ENCODE measurements at places on chromosomes 2 and 18.

DNA sequence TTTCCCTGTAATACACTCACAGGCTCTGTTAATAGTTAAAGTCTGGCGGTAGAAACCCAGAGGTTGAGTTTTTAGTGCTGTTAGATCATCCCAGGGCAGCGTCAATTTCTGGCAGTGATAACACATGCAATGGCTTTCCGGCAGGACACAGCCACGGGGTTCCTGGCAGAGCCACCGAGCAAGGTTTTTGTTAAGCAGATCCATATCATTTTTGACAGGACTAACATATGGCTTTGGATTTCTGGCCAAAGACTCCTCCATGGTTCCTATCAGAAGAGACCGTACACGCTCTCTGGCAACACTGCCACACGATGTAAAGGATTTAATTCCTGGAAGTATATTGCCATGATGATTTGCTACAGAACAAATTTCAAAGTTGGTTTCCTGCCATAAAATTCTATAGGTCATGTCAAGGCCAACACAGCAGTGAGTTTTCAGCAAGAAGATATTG is 854.3 kb downstream of the LRRTM4 start:
- no peak for DNase-seq

- peak; percentile 16 for DNase-seq
Measured at GRCh38 chr2:215565897-215566296, 130.0 kb upstream of the FN1 start.

DNA sequence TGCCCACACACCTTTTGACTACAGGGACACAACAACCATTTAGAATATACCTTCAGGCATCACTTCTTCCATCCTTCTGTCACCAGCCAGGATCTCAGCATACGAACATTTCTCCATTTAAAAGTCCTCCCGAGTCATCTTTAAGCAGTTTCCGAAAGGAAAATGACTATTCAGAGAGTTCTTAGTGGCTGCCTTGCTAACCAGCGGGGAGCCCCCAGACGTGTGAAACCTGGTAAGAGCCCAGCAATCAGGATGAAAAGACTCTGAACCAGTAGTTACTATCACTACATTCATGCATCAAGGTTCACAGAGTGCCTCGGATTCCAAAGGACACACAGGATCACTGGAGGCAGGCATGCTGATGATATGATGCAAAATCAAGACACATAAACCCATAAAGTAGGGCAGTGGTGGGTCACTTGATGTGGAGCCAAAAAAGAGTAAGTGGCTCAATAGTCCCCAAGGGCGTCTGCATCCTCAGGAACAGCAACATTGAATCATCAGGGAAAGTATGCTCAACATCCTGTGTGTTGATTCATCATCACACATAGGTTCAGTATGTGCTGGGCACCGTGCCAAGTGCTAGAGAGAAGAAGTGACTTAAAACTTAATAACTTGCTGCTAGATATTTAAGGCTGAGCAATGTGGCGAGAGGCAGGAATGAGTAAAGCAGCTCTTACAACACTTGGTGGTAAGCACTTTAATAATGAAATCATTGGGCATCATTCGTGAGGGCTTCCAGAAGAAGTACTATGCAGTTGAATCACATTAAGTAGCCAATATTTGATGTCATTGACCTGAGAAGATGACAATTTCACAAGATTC is 4.4 kb downstream of the CCL20 start:
- DNase-seq: peak; percentile 100

GRCh38 chr2:33008716-33009115 is 62.0 kb downstream of the LTBP1 start:
- DNase-seq: no peak

DNA sequence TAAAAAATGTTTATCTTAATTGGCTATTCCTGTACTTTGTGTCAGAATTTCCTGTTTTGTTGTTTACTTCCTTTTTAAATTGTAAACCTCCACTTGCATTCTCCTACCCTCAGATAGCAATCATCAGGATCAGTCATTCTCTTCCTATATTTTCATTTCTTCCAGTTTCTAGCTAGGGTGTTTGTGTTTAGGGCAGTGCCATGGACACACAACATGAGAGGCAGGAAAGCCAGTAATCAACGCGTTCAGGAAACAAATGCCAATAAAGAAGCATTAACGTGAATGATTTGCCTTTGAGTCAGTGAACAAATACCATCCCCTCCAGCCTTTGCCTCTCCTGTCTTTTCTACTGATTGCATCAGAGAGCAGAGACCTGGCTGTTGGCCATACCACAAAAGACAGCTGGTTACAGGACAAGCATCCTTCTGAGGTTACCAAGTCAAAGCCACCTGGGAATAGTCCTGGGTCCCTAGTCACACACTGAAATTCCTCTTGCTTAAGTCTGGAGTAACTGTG is 56.7 kb upstream of the FHL2 start:
- DNase-seq: peak; percentile 100

DNA sequence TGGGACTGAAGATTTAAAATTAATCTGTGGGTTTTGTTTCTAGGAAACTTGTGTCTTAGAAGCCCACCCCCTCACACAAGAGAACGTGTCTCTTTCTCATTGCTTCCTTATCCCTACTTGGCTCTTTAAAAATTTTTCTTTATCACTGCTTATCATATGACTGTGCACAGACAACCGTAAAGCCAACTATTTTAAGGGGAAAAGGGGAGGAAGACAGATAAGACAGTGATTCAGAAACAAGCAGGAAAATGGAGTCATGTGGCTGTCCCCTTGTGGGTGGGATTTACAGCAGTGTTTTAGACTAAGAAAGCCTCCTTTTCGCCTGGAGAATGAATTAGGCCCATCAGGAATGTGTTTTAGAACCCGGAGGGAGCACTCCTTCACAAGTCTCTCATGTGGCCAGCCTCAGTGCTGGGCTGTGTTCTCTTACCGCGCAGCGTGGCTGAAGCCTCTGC is 17.6 kb downstream of the PRKCE start:
- peak; percentile 28 for DNase-seq

DNA sequence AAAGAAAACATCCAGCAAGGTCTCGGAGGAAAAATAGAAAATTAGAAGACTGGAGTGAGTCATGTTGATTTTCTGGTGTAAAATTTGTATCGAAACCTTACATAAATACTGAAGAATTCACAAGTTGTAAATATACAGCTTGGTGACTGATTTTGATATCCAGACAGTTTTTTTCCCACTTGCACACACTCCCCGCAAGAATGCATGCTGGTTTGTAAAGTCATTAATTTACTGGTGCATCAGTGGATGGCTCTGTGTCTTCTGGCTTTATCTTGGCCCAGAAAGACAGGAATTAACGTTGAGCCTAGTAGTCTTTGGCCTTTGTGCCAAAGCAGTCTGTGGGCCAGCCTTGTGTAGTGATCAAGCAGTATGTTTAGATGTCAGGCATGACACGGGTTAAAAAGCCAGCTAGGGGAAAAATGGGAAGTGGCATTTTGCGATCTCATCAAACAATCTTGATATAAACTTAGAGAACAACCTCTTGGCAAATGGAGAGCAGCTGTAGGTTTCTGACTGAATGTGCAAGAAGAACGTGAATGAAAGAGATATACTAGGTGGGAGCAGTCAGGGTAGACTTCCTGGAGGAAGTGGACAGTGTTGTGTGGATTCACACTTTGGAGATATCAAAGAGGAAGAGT is 22.7 kb upstream of the CASP8 start:
- DNase-seq: no peak

Data from RPMI7951 (cell line).